ENCODE measurements at places on chromosomes 16 and 17.

DNA sequence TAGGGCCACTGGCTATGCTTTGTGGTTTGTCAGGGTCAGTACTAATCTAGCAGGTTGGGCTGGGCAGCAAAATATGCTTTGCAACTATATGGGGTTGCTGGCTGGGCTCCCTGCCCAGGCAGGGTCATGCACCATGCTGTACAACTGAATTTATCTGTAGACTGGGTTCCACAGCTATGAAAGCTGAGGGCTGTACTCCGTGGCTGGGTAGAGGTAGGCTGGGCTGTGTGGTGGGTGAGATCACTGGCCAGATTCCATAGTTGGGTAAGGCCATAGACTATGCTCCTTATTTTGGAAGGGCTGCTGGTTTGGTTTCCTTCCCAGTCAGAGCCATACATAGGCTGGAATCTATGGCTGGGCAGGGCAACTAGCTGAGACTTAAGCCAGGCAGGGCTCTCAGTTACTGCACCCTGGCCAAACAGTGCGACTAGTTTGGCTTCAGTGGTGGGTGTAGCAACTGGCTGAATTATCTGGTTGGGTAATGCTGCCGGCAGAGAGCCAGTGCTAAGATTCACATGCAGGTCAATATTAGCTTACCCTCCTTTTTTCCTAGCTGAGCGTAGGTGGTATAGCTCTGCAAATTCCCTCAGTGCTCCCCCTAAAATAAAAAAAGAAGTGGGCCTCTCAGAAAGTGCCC is 769.1 kb upstream of the CDH8 start:
- DNase-seq: no peak

- no peak for DNase-seq
Observed at GRCh38 chr16:30992276-30992780, 7.3 kb downstream of the HSD3B7 start.

- no peak for DNase-seq
Observed at GRCh38 chr17:48192321-48192731, 84.8 kb downstream of the SNX11 start.

DNA sequence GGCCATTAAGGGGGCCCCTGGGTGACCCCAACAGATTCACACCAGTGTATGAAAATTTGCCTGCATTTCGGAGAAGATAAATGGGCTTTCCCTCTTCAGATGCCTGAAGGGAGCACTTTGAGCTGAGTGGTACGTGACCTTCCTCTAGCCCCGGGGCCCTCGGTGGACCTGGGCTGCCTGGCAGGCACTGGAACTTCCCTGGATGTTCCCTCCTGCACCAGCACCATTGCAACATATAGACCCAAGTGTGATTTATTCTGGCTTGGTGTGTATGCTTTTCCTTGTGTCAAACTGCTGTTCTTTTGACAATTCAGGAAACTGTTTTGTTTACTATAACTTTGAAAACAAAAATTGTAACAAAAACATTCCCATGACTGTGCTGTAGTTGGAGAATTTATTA is 93.8 kb downstream of the TNFRSF13B start:
- no peak for DNase-seq

- DNase-seq: no peak
Observed at GRCh38 chr17:78322858-78323455, 36.9 kb downstream of the SOCS3 start.

DNA sequence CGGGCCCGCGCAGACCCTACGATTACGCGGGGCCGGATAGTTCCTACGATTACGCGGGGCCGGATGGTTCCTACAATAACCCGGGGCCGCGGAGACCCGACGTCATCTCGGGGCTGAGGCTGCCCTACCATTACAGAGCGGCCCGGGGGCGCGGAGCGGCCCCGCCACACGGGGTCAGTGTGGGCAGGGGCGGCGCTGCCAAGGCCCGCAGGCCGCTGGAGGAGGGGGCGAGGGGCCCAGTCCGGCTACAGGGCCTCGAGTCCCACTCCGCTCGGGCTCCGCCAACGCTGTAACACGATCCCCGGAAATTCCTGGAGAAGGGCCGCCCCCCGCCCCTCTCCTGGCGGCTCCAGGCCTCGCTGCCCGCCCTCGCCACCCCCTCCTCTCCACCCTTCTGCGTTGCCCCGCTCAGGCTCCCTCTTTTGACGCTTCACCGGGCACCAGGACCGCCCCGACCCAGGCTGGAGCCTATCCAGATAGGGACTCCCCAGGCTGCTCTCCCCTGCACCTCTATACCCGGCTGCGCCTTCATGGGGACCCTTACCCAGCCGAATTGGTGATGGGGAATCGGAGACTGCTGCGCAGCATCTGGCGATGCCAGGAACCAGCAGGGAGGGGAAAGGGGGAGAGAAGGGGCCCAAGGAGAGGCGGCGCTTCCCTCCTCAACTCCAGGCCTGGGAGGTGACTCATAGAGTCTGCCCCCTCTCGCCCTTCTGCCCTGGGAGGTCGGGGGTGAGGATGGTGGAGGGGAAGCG is at the start of gene RAB34:
TSS of gene RAB34 (minus strand) at position 291 of the 755 bp plus-strand sequence. CDS start 602 bp downstream, outside the sequence.
- DNase-seq: peak; percentile 62

- DNase-seq: peak; percentile 99
Observed at GRCh38 chr16:75305364-75306098, 54.1 kb upstream of the BCAR1 start.

GRCh38 chr16:8885674-8886592 is 3.8 kb downstream of the LITAFD start:
- DNase-seq: no peak

DNA sequence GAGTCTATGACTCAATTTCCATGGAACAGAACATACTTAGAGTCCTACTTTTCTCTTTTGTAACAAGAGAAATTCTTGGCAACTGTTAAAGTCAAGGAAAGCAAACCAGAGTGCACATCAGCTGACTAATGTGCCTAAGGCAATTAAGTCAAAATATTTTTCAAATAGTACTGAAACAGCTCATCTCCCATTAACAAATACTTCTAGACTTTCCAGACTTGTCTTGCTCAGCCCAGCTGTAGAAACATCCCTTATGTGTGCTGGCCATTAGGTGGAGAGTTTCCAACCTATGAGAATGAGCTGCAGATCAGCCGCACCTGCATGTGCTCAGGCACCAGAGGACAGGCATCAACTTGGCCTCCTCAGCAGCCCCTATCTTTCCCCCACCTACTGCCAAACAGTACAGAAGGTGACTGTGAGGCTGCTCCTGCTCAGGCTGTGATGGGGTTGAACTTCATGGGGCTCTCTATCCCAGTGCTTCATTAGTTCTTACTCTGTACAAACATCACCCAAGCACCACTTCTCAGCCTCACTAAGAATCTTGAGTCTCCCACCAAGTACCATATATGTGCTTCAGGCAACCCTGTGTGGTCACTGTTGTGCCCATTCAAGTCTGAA is 32.2 kb downstream of the TEX2 start:
- no peak for DNase-seq

DNA sequence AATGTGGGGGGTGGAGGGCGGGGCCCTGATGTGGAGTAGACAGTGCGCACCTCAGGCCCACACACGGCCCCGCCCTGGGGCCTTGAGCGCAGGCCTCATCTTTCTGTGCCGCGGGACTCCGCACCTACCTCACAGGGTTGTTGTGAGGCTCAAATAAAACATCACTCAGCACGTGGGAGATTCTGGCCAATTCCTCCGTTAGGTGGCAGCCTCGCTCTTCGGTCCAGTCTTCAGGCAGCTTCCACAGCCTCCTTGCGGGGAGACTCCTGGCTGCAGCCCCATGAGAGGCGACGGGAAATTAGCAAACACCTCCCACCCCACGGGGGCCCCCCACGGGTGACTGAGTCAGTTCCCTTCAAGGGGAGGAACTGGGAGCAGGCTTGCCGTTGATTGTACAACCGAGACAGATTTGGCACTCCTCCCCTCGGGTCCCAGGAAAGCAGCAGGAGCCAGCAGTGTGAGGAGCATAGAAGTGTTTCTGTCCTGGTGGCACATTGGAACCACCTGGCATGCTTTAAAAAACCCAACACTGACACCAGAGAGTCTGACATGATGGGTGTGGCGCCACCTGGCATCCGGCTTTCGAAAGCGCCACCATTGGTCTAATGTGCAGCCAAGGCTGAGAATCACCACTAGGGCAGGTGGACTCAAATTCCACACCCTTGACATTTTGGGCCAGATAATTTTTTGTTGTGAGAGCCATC is 7.6 kb downstream of the MRM1 start:
- DNase-seq: no peak

- no peak for DNase-seq
Observed at GRCh38 chr17:32912218-32912897, 15.6 kb upstream of the TMEM98 start.

- no peak for DNase-seq
Observed at GRCh38 chr16:24007391-24007790, 171.6 kb downstream of the PRKCB start.

GRCh38 chr16:4351880-4352279 is 759 bp upstream of the PAM16 start:
- no peak for DNase-seq

- no peak for DNase-seq
Observed at GRCh38 chr16:69851491-69852240, 89.5 kb downstream of the WWP2 start.

DNA sequence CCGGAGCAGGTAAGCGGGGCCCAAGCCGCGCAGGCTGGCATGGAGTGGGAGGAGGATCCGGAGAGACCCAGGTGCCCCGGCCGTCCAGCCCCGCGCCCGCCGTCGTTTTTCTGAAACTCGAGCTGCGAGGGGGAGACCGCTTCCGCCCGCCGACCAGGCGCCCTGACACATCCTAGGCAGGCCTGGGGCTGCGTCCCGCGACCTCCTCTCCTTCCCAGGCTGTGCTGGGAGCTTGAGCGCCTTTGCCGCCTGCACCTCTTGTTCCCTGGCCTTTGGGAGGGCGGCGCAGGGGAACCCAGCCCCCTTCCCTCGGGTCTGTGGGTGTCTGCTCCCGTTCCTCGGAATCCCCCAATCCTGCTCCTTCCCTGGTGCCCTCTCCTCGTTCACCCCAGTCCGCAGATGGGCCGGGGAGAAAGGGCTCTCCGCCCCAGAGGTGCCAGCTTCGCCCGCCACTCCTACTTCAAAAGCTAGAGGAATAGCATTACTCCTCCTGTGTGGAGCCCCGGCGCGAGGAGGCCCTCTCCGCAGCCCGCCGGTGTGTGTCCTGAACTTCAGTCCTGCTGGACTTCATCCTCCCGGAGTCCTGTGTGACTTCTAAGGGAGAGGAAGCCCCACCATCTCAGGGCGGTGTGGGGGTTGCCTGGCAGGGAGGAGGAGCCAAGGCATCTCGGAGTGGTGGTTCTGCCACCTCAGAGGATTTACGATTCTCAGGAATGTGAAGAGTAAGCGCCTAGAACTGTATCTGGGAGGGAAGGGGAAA is 1.0 kb downstream of the NHERF1 start:
- no peak for DNase-seq

DNA sequence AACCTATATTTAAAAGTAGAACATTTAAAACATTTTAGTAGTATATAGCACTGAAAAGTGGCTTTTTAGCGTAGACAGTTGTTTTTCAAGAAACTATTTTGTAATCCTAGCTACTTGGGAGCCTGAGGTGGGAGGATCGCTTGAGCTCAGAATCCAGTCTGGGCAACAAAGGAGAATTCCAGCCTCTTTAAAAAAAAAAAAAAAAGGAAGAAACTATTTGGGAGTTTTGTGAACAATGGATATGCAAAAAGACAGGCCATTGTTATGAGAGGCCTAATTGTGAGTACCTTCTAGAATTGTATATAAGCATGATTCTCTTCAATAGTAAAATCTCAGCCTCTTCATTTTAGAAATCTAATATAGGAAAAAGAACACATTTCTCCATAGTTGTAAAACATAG is 17.6 kb downstream of the OMG start:
- no peak for DNase-seq

DNA sequence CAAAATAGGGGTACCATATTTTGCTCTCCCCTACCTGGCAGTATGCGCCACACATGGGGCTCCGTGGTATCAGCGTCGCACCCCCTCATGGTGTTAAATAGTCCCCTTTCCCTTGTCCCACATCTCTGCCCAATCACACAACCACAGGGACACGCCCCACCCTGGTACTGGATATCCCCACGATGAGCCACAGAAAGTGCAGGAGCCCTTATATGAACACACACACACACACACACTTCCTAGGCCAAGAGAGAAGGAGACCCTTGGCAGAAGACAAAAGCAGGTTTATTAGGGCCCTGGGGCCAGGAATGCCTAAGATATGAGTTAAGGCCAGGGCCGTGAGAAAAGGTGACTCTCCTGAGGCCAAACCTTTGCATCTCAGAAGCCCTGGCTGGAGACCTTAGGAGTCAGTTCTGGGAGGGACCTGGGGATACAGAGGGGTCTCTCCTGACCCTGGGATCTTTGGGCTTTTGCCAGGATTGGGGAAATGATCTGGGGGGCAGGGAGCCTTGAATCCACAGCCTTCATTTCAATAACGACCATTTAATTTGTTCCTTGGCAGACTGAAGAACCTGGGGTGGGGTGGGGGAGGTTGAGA is 11.6 kb downstream of the COPZ2 start:
- DNase-seq: no peak

All from SW 1271 (cell line).